ENCODE measurements at places on chromosomes 1 and 21.

DNA sequence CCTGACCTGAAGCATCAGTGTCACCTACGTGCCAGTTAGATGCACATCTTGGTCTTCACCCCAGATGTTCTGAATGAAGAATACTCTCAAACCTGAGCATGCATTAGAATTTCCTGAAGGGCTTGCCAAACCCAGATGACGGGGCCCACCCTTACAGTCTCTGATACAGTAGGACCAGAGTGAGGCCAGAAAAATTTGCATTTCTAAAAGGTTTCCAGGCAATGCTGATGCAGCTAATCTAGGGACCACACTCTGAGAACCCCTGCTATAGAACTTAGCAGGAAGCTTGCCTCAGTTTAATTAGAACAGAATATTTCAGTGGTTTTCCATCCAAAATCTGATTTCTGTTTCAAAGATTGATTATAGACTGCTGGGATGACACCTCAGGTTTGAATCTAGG lies 9.9 kb upstream of the CTBS start:
- DNase-seq = no peak

DNA sequence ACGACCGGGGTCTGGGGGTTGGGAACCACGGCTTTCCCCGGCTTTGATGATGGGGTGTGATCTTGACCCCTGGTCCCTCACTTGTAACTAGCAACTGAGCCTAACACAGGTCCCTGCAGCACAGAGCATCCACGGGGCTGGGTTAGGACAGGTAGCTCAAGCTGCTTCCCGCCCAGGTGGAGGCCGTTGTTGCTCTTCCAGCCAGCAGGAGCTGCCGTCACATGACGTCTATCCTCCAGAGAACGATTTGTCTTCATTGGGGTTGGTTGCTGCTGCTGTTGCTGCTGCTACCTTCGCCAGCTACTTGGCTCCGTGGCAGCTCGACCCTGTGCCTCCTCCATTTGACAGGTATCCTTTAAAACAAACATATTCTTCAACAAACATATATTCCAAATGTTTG lies 74.3 kb upstream of the ADAR start:
- no peak for DNase-seq

DNA sequence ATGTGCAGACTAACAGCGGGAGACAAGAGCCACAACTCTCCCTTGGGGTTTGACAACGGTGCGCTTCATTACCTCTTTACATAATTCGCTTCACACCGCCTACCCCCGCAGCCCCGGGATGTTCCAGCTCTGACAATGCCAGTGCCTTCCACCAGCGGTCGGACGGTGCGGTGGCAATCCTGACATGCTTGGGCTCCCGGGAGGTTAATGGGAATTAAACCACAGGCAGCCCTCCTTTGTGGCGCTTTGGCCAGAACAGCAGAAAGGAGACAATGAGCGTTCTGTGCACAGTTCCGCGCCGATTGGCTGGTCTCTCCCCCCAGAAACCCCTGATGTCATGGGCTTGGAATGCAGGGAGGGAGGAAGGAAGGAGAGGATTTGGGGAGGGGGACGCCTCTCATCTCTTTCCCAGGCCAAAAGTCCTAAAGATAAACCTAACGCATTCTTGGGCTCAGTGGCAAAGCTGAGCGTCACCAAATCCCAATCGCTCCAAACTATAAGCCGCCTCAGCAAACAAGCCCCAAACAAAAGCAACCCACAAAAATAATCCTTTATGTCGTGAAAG lies 1.3 kb downstream of the CNN3 start:
- DNase-seq = no peak

DNA sequence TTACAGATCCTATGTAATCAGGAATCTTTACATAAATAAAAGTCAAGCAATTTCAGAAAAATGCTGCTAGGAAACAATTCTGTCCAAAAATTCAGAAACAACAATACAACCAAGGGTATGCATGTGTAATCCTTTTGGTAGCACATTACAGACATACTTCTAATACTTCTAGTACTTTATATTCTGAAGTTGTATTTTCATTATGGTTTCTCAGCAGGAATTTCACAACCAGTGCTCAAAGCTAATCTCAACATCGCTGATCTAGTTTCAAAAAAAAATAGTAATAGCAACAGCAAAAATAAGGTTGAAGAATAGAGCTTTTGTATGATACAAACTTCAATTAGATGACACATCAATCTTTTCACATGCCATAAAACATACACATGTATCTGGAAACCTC lies 545.2 kb downstream of the LTN1 start:
- DNase-seq = no peak

DNA sequence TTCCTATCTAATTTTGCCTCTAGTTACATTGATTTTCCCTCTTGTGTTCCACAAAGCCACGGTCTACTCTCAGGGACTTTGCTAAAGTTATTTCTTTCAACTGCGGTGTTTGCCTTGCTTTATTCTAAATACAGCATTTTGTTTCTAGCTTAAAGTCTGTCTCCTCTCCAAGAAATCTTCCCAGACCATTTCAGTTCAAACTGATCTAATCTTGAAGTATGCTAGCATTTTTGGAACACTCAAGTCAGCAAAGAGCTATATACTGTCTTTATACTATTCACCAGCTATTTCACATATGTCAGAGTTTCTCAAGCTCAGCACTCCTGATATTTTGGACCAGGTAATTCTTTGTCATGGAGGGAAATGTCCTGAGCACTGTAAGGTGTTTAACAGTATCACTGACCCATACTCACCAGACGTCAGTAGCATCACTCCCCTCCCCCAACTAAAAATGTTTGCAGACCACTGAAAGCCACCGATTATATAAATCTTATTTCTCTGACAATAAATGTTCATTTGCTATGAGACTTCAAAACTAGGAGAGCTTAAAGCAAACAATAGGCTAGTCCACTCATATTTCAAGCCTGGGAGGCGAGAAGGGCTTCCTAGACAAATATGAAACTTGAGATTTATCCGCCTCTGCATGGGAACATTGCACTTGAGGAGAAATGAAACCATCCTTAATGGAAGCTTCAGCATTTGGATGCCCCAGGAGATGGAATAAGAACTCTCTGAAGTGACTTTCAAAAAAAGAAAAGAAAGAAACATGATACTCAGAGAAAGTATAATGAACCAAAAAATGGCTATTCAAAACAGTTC lies 81.1 kb downstream of the KIAA0319L start:
- no peak for DNase-seq

DNA sequence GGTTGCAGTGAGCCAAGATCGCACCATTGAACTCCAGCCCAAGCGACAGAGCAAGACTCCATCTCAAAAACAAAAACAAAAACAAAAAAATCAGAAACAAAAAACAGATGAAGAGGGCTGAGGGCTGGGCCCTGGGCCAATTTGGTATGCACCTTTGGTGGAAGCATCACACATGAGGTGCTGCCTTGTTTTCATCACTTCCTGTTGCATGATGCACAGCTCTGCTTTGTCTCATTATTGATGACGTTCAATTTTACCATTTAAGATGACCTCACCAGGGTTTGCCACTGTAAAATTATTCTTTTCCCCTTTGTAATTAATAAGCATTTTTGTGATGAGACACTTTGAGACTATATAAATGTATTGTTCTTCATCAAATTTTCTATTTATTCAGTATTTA lies 9.8 kb upstream of the IFNAR2 start:
- no peak for DNase-seq

DNA sequence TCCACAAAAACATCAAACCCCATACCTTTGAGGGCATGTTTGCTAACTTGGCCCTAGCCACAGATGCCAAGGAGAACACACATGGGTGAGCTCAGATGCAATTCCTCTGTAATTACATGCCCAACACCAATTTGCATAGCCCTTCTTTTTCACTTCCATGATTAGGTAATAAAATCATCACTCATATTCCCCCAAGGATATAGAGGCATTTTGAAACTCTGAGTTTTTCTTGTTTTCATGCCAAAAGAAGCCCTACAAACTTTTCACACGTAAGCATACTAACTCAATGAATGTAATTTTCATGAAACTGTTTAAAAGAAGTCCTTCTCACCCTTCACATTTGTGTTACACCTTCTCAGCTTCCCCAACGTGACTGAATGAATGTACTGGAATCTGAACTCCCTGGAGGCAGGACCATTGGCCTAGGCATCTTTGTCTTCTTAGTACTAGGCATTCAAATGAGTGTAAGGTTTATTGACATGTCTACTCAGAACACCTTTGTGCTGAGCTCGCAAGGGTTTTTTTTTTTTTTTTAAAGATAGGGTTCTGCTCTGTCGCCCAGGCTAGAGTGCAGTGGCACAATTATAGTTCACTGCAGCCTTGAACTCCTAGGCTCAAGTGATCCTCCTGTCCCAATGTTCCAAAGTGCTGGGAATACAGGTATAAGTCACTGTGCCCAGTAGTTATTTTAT lies 31.0 kb downstream of the FBXO42 start:
- no peak for DNase-seq

GRCh38 chr1:3597599-3597964 lies 13.7 kb downstream of the MEGF6 start:
- no peak for DNase-seq

- no peak for DNase-seq
Observed at GRCh38 chr1:119978018-119978505, 81.7 kb upstream of the ADAM30 start.

DNA sequence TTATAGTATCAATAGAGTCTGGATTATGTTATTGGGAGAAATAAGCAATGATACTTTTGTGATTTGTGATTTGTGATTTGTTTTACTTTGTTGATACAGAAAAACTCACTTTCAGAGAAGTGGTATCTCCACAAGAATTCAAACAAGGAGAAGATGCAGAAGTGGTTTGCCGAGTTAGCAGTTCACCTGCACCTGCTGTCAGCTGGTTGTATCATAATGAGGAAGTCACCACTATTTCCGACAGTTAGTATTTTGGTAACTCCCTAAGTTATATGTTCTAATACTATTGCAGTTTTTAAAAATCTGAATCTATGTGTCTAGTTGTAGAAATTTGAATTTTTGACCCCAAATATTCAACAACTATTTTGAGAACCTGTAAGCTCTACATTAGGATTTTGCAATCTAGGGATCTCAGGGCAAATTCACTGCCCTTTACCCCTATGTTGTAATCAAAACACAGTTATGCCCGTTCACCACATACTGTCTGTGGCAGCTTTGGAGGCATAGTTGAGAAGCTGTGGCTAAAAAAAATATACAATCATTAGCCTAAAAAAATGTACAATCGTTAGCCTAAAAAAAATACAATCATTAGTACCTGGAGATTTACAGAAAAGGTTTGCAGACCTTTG lies 288.1 kb downstream of the NCAM2 start:
- no peak for DNase-seq

- DNase-seq = no peak
Observed at GRCh38 chr1:207962716-207963426, 51.9 kb upstream of the CD34 start.

DNA sequence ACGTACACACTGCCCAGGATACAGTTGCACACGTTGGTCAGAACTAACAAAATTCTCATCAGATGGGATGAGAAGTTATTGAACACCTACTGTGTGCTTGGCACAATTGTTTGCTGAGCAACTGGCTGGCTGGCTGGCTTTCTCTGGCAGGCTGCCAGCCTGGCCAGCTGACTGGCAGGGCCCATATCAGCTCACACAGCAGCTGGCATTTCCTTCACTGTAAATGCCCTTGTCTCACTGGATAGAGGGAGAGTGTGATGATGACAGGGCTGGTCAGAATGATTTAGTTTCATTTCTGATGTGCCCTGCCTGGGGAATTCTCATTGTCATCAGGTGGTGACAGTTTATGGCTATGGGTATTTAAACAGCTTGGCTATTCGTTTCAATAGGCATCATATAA lies 15.8 kb downstream of the CAMK2N1 start:
- DNase-seq = no peak

- DNase-seq = no peak
Observed at GRCh38 chr1:10835822-10836421, 39.5 kb upstream of the CASZ1 start.

DNA sequence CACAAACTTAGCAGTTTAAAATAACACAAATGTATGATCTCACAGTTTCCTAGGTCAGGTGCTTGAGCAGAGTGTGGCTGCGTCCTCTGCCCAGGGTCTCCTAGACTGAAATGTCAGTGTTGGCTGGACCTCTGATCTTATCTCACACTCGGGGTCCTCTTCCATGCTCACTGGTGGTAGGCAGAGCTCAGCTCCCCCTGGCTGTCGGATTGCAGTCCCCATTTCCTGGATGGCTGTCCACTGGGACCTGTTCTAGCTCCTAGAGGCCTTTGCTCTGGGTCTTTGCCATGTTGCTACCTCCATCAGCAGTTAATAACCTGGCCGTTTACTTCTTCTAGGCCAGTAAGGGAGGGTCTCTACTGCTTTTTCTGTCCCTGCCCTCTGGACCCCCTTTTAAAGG lies 107.5 kb downstream of the PCNX2 start:
- DNase-seq = no peak

DNA sequence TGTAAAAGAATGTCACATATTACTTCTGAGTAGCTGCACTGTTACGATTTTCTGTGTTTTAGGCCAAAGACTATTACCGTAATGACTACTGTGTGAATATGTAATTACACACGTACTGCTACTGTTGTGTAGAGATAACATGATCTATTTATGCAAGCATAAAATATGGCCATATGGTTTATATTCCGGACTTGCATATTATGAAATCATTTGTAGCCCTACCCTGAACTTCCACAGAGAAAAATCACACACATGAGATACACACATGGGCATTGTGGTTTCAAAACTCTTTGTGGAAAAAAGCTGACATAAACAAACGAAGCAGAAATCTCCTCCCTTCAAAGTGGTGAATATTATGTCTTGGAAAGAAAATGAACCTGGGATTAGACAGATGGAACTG lies 373.0 kb upstream of the ADAMTS5 start:
- DNase-seq = no peak

DNA sequence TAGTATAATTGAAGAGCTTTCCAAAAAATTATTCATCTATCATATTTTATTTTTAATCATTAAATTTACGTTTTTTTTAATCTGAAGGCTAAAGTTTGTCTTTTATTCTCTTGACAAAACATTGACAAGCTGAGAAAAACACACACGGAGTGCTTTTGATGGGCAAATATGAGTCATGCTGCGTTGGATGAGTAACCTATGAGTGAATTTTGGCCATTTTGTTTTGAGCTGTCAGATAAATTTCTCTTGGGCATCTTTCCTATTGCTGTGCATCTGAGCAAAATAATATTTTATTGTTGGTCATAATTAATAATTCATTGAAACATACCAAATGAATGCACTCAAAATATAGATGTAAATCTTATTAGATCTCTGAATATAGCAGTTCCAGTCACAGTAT lies 1144.1 kb upstream of the ADGRL2 start:
- DNase-seq = no peak

- DNase-seq = no peak
Observed at GRCh38 chr1:38064197-38064903, 17.8 kb upstream of the POU3F1 start.

DNA sequence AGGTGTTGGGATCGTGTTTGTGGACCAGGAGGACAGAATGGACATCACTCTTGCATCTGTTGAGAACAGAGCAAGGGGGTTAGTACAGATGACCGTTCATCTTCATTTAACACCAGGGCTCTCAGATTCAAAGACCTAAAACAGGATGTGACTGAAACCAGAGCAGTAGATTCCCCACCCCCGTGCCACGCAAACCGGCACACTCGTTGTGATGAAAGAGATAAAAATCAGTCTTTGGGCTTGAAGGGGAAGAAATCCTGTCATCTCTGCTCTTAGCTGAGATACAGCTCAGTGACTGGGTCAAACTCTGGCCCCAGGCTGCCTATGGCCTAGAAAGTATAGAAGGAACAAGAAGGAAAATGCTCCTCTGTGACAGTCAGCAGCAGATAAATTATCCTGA lies 146.2 kb upstream of the KRTAP19-8 start:
- no peak for DNase-seq

- DNase-seq = no peak
Observed at GRCh38 chr21:36909901-36910561, 56.4 kb downstream of the HLCS start.

GRCh38 chr1:244992833-244993232 lies 128.5 kb upstream of the HNRNPU start:
- no peak for DNase-seq

GRCh38 chr1:174818014-174818616 lies 181.6 kb upstream of the CACYBP start:
- no peak for DNase-seq
